Activated CD8-positive, alpha-beta memory T cell treated with anti-CD3 and anti-CD28 coated beads for 1 hour (primary cell): ENCODE measurements at places on chromosomes 3 and 15.

GRCh38 chr15:93321881-93322282 is 232.9 kb upstream of the RGMA start:
- no peak for DNase-seq

GRCh38 chr15:70512772-70513362 is 250.5 kb downstream of the UACA start:
- no peak for DNase-seq

DNA sequence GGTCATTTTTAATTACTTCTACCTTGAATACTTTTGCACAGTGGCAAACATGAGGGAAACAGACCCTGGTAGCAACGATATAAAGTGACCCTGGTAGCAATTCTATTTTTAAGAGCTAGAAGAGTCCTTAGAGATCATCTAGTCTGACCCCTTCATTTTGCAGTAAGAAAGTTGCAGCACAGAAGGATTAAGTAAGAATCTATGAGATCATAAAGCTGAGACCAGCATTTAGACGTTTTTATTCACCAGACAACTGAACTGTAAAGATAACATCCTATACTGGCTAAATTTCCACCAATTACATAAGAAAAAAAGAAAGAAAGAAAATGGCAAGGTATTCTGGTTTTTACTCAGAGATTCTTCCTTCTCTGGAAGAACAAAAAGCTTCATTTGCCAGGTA is 49.9 kb downstream of the LRRFIP2 start:
- DNase-seq: no peak

- no peak for DNase-seq
Observed at GRCh38 chr3:185387646-185388045, 24.7 kb downstream of the MAP3K13 start.

DNA sequence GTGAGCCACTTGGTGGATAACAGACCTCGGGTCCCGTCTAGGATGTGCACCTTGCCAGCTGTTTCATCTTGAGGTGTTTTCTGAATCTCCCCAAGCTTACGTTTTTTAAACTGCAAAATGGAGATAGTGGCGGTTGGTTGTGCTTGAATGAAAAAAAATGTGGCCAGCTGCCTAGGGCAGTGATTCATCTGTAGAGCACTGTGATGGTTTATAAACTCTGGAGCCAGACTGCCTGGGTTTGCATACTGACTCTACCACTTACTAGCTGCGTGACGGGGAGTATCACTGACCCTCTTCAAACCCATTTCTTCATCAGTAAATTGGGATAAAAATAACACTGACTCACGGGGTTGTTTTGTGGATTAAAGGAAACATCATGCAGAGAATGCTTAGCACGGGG is 159.1 kb downstream of the CHL1 start:
- DNase-seq: no peak

DNA sequence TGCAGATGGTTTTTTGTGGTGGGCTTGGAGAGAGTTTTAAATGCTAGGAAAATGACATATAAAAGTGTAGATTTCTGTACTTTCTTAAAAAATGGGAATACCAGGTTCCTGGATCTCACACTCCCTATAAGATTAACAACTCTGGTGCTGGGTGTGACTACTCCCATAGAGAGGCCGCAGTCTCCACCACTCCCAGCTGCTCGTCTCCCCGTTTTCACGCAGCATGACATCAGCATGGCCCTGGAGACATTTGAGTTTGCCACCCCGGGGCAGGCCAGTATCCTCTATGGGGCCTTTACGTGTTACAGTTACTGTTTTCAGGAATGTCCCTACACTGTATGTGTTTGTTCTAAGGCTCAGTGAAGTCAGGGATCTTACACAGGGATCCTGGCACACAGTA is 126.7 kb upstream of the ATP2B2 start:
- no peak for DNase-seq

GRCh38 chr3:152709659-152710058 is 125.3 kb upstream of the P2RY1 start:
- no peak for DNase-seq

DNA sequence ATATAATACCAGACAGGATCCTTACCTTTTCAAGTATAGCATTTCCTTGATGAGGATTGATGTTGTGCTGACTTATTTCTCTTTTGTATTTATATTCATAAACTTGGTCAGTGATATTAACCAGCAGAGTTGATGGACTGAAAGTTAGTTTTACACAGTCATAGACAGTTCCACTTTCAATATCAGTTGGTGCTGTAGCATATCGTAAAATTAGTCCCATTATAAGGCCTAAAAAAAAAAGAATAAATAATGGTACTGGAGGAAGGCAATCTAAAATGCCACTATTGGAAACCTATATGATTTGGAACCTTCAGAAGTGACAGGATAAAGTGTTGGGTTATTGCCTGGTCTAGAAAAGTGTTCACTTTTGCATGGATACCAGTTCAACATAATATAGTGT is 16.3 kb downstream of the SLC9A9 start:
- no peak for DNase-seq

DNA sequence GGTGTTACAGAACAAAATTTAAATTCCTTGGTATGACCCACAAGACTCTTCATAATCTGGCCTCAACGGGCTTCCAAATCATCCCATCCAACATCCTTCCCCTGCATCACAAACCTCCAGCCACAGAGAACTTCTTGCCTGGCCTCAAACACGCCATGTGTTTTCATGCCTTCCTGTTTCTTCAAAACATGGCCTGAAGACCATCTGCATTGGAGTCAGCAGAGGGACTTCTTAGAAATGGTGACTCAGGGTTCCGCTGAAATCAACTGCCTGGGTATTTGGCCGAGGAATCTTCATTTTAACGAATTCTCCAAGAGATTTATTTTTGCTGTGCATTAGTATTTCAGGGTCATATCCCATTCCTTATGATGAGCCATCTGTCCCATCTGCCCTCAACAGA is 138.1 kb upstream of the RAP2B start:
- no peak for DNase-seq

GRCh38 chr15:71252740-71253047 is 137.4 kb downstream of the THSD4 start:
- no peak for DNase-seq

- DNase-seq: no peak
Observed at GRCh38 chr15:65416845-65417416, 5.8 kb downstream of the IGDCC4 start.

DNA sequence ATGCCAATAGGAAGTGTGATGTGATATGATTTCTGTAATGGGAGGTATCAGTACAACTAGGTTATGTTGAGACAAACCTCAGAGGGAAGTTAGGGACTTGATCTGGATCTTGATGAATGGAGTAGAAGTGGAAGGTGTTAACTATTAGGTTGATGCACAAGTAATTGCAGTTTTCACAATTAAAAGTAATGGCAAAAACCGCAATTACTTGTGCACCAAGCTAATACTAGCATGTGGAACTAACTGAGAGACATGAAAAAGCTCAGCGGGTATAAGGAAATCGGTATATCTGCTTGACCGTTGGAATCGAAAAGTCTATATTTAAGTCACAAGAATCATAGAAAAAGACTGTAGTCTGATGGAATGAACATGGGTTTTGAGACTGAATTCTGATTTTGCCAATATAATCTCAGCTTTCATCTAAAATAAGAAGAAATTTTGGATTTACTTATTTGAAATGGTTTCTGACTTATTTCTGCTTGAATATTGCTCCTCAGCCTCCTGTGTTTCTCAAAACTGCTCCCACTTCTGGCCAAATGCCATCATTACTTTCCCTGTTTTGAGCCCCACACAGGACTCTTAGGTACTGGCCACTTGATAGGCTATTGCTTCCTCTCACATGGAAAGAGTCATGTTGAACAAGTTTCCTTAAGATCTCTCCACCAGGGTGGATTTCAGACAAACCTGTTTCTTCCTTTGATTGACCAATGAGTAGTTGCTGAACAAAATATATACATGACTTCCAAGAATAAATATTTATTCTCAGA is 271.5 kb upstream of the COL8A1 start:
- no peak for DNase-seq

DNA sequence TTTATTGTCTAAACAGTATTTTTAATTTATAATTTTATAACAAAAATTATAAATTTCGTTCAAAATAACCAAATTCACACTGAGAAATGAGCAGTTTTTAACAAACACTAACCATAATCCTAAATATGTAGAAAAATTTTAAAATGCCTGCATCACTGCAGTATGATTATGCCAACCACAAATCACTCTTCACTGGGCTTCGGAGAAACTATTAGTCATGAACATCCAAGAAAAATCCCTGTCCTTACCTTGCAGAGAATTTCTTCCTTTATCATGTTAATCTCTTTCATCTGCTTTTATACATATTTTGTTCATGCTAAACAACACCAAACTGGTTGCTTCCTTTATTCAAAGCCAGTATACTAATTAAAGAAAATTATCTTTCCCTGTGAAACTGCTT is 511.0 kb upstream of the ALCAM start:
- DNase-seq: no peak

DNA sequence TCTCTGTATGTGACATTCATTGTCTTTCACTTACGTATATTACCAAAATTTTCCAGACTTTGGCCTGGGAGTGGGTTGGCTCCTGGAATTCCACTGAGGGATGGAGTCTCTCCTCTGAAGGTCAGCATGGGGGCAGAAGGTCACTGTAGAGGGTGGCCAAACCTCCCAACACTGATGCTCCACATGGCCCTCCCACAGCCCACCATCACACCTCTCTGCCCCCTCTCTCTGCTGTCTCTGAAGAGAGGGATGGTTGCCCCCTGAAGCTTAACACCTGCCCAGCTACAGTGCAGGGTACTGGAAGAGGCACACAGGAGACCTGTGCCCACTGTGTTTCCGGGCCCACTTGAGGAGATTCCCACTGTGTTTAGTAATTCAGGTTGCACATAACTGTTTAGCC is 52.2 kb downstream of the CMTM6 start:
- DNase-seq: no peak

DNA sequence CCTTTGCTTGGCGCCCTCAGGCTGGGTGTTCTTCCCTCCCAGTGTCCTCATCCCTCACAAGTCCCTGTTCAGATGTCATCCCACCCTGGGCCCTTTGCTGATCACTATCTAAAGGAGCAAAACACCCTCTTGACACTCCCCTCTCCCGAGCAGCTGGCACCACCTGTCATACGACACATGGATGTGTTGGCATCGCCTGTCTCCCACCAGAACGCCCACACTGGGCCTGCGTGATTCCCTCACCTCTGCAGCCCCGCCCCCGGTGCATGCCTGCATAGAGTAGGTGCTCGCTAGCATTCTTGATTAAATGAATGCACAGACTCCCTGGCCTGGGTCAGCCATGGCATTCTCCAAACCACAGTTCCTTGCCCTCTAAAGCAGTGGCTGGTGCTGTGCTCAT is 75.8 kb downstream of the DNAJB8 start:
- DNase-seq: no peak

DNA sequence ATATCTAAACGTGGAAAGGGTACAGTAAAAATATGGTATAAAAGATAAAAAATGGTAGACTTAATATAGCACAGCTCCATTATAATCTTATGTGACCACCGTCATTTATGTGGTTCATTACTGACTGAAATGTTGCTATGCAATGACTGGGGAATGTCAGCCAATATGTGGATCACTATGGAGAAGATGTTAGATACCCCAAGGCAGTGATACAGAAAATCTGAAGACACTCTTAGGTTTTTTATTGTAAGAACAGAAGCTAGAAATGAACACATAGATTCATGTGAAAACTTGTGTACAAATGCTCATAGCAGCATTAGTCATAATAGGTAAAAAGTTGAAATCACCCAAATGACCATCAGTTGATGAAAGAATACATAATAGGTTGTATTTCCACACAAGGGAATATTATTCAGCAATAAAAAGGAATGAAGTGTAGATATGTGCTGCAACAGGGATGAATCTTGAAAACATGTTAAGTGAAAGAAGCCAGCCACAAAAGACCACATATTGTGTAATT is 18.4 kb downstream of the MEF2A start:
- no peak for DNase-seq

- DNase-seq: no peak
Observed at GRCh38 chr3:79339846-79340245, 428.0 kb downstream of the ROBO1 start.

GRCh38 chr3:150733373-150733935 is 29.5 kb downstream of the SIAH2 start:
- DNase-seq: no peak

GRCh38 chr15:46280762-46281542 is 646.1 kb downstream of the SQOR start:
- no peak for DNase-seq
